ENCODE measurements at places on chromosomes 3 and 15.

DNA sequence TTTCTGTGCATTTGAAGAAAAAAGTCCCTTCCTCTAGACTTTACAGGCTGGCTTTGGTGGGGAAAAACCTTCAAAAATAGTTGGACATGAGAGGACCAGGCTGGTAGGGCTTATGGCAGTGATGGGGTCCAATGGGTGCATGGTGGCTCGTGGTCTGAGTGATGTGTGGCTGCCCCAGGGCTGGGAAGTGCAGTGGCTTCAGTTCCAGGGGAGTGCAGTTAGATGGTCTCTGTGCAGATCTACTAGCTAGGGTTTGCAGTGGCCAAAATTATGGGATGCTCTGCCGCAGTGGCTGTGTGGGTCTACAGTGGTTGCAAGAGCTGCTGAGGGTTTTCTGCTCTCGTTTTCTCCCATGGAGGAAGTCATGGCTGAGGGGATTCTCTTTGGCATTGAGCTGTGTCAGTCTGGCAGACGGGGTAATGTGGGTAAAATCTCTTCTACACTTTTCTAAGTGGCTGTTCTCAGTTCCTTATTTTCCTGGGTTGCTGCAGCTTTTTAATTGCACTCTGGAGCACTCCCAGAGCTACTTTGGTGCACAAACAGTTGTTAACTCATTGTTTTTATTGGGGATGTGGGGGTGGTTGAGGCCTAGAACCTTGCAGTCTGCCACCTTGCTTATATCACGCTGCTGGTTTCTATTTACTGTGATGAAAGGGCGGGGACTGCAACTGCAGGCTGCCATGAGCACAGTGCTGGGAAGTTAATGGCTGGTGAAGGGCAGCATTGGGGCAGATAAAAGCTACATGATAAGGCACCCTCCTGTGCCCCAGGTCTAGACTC is 1324.6 kb downstream of the NSUN3 start:
- no peak for DNase-seq

DNA sequence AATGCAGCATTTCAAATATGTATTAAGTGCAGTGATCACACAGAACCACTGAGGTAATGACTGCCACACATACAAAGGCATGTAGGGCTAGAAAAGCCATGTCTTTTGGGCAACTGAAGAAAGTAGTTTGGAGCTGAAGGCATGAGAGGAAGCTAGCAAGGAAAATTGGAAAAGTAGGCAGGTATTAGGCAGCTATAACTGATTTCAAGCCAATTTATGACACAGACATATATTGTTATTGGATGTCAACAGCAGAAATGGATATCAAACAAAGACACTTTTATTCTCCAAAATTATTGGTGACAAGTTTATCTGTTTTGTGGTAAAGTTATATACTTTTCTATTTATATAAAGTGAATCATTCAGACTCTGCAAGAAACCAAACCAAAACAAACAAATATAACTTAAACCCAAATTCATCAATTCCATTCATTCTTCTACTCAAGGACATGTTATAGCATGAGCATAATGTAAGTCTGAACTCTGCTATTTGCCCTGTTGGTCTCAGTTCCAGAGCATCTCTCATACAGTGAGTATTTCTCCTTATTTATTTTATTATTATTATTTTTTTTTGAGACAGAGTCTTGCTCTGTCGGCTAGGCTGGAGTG is 307.4 kb upstream of the COL8A1 start:
- no peak for DNase-seq

- DNase-seq, result no peak
Measured at GRCh38 chr15:71627188-71627587, 183.2 kb upstream of the NR2E3 start.

DNA sequence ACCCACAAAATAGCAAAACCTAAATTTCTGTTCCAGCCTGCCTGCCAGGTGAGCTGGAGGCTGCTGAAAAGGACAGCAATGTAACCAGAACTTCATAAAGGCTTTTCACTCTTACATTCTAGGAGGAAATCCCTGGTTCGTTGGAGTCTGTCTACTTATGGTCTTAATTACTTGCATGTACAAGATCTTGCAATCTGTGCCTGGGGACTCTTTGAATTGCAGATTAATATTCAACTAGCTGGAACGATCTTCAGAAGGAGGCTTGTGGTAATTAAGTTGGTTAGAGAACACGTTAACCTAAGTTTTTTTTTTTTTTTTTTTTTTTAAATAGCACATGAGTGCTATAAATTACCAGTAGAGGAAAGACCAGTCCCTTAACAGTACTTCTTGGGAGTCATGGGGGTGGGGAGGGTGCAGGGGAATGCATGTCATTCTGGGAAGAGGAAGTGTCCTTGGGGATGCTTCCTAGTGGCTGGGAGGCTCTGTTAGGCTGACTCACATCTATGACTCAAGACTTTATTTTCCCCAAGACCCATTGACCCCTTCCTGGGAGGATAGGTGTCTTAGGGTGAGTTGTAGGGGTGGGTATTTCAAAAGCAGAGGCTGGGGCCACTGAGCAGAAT is 139.8 kb downstream of the RAB11A start:
- DNase-seq, result peak; percentile 68

DNA sequence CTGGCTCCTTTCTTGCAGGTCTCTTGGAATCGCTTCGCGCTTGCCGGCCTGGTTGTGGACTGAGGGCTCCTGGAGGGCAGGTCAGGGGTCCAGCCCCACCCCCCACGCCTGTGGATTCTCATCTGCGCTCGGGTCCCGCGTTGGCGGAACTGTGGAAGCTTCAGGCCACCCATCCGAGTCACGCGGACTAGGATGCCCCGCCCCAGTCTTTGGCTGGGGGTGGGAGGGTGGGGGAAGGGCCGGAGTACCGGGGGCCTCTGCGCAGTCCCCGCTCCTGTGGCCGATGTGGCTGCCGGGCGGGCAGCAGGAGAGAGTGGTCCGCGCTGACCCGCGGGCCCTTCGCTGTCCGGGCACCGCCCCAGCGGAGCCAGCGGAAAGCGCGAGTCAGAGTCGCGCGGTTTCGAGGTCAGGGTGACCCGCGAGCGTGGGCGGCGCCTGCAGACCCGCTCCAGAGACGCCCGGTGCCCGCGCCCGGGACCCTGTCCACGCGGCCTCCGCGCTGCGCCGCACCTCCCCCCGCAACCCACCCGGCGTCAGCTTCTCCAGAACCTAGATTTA is 114.2 kb downstream of the KLF13 start:
- no peak for DNase-seq

DNA sequence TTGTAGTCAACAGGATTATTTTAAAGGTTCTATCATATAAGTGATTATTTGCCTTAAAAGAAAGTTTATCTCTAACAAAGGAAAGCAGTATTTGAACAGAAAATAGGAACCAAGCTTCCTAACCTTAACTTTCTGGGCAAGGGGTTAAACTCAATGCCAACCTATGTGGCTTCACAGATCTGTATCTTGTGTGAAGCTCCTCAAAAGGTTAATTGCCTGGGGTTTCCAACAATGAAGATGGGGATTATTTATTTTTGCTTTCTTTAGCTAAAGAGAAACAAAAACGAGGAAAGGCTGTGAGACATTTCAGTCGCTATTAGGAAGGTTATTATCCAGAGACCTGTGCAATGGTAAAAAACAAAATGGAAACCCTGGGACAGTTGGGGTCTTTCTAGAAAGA is 1.1 kb upstream of the WDR82 start:
- no peak for DNase-seq

DNA sequence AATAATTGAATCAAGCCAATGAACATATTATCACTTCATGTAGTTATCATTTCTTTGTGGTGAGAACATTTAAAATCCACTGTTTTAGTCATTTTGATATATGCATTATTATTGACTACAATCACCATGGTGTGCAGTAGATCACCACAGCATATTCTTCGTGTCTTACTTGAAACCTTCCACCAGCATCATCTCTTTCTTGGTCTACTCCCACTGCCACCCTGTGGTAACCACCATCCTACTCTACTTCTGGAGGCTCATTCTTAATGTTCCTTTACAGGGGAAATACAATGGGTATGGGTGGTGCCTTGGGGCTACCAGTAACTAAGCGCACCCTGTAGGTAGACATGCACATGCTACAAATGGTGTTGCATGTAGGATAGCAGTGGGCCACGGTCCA is 25.4 kb downstream of the PXK start:
- no peak for DNase-seq

DNA sequence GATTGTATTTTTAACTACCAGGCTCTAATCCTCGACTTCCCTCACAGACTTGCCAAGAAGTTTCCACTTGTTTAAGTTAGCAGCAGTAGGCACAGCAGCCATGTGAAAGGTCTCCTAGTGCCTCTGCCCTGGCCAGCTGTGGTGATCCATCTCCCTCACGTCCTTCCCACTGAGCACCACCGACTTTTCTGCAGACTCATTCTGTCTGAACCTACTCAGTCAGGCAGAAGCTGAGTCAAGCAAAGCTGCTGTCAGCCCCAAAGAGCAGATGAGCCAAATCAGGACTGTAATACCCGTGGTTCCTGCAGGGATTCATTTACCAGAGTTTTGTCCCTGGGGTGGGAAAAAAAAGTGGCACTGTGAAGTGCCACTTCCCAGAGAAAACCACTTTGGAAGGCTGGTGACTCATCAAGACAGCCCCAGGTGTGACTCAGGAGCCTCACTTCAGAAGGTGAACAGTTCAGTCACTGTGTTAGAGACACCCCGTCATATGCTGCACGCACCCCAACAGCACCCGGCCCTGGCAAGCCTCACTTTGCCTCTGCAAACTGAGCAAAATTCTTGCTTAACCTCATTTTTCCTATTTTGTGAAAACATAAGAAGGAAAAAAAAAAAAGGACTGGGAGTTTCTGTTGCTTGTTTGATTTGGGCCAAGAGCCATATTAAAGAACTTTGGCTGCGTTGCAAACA is 76.0 kb downstream of the WWTR1 start:
- peak; percentile 77 for DNase-seq

DNA sequence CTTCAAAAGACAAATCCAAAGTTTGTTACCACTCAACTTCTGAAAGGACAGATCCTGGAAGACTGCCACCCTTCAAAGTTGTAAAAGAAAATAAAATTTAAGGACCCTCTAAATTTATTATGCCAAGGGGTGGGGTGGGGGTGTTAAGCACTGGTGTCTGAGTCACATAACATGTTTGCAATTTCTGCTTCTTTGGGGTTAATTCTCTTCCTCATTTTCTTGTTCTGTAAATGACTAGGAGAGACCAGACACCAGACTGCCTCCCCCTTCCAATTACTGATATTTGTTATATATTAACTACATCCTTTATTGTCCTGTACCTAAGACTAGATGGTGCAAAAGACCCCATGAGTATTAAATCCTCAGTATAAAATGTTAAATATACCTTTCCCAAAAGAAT is 242.8 kb downstream of the ZNF385D start:
- no peak for DNase-seq

Data from kidney glomerular epithelial cell (primary cell).